ENCODE measurements at places on chromosomes 11 and 22.

- no peak for DNase-seq
These were observed 27.9 kb downstream of the ADAMTS15 start for GRCh38 chr11:130476200-130476921.

- no peak for DNase-seq
These were observed 1.1 kb downstream of the OSBP start for GRCh38 chr11:59614277-59615119.

DNA sequence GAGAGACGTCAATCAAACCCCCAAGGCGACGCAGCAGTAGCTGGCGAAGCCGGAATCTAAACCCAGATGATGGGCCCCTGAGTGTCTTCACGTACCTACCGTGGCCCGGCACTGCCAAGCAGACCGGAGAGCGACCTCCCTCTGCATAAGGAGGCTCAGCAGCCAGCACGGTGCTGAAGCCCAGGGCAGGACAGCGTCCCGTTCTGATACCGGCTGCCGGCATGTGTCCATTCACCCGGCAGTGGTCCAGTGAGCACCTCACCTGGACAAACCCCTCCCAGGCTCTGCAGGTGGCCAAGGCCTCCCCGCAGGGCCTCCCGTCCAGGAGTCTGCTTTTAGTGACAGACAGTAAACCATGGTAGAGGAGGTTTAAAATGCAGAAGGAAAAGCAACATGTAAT is 142.0 kb downstream of the BRD1 start:
- DNase-seq: no peak

- DNase-seq: no peak
These were observed 301.9 kb upstream of the ZC3H12C start for GRCh38 chr11:109791337-109791736.

- no peak for DNase-seq
These were observed 965 bp downstream of the TCN2 start for GRCh38 chr22:30607939-30608338.

- DNase-seq: no peak
These were observed 18.6 kb downstream of the GLB1L2 start for GRCh38 chr11:134350381-134350780.

DNA sequence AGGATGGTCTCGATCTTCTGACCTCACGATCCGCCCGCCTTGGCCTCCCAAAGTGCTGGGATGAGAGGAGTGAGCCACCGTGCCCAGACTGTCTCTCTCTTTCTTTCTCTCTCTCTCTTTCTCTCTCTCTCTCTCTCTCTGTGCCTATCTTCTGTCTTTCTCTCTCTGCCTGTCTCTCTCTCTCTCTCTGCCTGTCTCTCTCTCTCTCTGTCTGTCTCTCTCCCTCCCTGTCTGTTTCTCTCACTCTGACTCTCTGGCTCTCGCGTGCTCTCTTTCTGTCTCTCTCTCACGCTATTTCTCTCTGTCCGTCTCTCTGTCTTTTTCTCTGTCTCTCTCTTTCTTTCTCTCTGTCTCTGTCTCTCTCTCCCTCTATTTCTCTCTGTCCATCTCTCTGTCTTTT is 3911.2 kb upstream of the OR11H1 start:
- no peak for DNase-seq

DNA sequence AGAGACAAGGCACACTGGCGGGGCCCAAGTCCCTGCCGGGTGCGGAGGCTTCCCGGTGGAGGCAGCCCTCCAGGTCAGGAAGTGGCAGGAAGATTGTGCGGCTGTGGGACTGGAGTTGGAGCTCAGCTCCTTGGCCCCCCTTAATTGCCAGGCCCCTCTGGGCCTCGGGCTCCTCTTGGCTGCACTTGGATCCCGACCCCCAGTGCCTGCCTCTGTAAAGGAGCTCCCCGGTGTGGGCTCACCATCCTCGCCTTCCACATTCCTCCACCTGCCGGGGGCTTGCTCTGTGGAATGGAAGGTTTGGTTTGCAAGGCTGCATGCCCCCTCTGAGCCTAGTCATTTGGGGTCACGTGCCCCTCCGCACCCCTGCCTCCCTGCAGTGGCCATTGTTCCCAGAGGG is 38.1 kb upstream of the COMT start:
- DNase-seq: no peak

GRCh38 chr11:134657631-134658030 is 245.6 kb upstream of the B3GAT1 start:
- DNase-seq: no peak

DNA sequence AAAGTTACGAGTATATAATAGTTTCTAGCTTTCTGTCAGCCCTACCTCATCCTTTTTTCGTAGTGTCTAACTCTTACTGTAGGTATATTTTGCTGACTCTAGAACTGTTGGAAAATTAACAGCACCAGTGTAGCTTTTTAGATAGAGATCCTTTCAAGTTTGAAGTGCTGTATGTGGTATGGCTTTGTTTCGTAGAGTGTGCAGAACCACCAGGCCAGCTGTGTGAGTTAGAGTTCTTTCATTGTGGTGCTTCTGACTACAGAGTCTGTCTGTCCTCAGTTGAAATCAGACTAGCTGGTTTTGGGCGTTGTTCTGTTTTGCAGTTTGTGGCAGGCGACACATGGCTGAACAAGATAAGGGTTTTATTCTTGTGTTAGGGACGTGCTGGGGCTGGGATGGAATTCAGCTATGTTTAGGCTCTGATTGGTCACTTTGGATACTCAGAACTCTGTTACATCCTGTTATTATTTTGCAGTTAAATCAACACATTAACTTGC is 3.2 kb downstream of the ARHGEF12 start:
- DNase-seq: no peak

GRCh38 chr11:73249304-73249703 is 22.8 kb upstream of the P2RY6 start:
- no peak for DNase-seq

- DNase-seq: peak; percentile 68
These were observed 12.9 kb downstream of the OR51B6 start for GRCh38 chr11:5364214-5364613.

DNA sequence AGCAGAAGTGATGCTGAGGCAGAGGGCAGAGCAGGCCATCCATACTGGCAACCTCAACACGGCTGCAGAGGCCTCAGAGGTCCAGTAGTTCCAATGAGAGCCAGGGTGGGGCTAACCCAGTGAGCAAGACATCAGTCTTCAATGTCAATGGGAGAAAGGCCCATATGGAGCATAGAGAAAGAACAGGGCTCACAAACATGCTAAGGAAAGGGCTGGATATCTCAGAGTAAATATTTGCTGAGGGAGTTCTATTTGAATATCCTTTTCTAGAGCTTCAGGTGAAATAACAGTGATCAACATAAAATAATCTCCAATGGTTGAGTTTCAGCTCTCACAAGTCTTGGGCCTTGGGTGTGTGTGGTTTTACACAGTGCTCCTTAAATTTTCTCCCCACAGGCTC is 50.8 kb upstream of the CCDC90B start:
- DNase-seq: no peak

- DNase-seq: peak; percentile 35
These were observed 56.1 kb downstream of the AMBRA1 start for GRCh38 chr11:46537537-46538295.

GRCh38 chr11:60741421-60741820 is 15.2 kb upstream of the MS4A15 start:
- no peak for DNase-seq

DNA sequence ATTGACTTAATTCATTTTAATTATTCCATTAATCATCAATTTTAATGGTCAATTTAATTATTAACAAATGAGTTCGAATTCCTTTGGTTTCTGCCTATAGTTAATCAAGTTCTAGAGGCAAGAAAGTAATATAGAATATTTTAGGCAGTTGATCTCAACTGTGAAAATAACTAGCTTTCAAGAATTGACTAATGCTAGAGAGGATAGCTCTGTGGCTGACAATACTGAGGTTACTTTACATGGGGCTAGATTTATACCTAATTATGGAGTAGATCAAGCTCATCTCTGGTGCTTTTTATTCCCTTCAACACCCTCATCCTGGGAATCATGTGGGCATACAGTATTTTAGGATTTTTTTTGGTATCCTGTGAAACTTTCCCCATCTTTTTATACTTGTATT is 259.4 kb downstream of the GRM5 start:
- no peak for DNase-seq

- DNase-seq: no peak
These were observed 121.5 kb upstream of the TEAD1 start for GRCh38 chr11:12552692-12553091.

DNA sequence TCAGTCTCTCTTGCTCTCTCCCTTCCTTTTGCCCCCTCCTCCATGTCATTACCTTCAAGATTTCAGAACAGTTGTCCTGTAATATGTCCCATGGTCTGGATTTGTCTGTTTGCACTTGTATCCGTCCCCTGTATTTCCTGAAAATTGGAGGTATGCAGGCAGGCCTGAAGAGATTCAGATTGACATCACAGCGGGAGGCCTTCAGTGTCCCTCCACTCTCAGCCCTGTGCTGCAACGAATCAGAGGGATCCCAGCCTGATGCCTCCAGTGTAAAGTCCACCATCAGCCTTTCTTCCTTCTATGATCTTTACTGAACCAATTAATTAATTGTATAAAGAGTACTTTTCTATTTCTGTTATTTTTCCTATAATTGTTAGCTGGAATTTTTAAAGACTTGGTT is 57.3 kb downstream of the ELMOD1 start:
- DNase-seq: no peak

DNA sequence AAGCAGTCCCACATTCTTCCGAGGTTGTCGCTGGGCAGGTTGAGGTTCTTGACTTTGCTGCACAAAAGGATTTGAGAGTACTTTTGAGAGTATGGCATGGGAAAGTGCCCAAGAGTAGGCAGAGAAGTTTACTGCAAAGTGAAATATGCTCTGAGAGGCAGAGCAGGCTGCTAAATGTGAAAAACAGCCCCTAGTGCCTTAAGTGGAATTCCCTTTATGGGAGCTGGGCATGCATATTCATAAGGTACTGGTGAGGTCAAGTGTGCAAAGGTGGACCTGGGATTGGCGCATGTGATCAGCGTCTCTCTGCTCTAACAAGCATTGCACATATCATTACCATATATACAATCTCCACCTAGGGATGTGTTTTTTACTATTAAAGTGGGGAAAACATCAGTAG is 12.0 kb upstream of the APOL4 start:
- DNase-seq: no peak

DNA sequence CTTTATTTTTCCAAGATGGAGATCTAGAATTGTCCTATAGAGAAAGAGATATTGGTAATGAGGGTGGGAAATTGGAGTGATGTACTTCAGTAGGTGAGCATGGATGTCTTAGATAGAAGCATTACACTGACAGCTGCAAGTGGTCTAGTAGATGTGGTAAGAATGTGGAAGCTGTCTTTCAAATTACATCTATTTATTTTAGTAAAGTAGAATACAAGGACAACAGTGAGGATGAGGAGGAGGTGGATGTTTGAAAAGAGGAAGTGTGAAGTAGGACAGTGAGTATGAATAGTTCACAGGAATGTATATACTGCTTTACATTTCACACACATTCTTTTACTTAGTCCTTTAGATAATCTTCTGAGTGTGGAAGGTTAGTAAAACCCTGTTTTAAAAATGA is 64.2 kb downstream of the HIPK3 start:
- no peak for DNase-seq

GRCh38 chr11:29361369-29361768 is 655.5 kb downstream of the KCNA4 start:
- no peak for DNase-seq

DNA sequence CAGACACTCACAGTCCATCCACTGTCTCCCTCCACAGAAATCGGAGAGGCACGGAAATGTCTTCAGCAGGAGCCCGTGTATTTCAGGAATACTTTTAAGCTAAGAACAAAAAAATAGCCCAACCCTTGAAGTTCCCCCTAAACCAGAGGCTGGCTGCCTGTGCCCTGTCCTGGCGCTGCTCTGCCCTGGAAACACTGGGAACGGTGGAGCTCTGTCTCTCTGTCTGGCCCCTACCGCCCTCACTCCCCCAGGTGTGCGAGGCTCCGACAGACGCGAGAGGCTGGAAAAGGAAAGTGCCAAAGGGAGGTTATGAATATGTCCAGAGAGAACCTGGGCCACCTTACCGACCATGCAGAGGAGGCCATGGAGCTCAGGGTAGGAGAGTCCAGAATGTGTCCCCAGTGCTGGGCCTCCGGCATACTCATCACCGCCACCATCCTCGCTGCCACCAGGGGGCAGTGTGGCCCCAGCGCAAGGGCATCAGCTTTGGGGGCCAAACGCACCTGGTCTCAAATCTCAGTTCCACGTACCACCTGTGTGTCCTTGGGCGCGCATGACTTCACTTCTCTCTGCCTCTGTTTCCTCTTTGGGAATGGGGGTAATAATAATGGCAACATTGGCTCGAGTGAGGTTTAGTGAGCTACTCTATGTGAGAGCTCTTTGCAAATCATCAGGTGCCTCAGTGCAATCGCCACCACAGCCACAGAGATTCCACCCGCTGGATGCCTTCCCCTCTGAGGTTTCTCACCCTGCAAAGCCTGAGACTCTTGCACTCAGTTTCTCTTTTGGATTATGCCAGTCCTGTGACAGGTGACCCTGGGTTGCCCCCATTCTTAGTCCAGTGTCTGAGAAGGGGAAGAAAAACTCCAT is 10.4 kb upstream of the SLCO2B1 start:
- DNase-seq: no peak

GRCh38 chr22:26804911-26805539 is 147.6 kb downstream of the MIAT start:
- DNase-seq: no peak

- no peak for DNase-seq
These were observed 556 bp downstream of the CRYBB2 start for GRCh38 chr22:25219948-25220442.

- no peak for DNase-seq
These were observed 176.7 kb downstream of the BCR start for GRCh38 chr22:23357053-23357452.

GRCh38 chr11:124754710-124755109 is 2.7 kb upstream of the VSIG2 start:
- no peak for DNase-seq

DNA sequence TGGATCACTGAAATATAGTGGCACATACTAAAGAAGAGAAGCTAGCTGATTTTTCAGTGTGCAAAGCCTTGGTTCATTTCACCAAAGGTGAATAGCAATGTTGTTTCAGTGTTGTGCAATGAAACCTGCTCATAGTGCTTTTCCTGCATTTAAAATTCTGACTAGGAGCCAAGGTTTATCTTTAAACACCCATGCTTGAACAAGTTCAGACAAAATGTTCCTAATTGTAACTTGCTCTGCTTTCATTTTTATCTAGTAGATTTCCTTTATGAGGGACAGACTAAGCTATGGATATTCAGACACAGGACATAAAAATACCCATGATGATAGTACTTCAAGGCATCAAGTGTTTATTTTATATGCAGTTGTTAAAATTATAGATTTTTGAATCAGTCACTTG is 47.7 kb downstream of the BBOX1 start:
- no peak for DNase-seq

GRCh38 chr11:119369132-119369925 is 12.2 kb downstream of the USP2 start:
- no peak for DNase-seq

All from SW 1271 (cell line).